ENCODE measurements at places on chromosomes 5 and 9.

DNA sequence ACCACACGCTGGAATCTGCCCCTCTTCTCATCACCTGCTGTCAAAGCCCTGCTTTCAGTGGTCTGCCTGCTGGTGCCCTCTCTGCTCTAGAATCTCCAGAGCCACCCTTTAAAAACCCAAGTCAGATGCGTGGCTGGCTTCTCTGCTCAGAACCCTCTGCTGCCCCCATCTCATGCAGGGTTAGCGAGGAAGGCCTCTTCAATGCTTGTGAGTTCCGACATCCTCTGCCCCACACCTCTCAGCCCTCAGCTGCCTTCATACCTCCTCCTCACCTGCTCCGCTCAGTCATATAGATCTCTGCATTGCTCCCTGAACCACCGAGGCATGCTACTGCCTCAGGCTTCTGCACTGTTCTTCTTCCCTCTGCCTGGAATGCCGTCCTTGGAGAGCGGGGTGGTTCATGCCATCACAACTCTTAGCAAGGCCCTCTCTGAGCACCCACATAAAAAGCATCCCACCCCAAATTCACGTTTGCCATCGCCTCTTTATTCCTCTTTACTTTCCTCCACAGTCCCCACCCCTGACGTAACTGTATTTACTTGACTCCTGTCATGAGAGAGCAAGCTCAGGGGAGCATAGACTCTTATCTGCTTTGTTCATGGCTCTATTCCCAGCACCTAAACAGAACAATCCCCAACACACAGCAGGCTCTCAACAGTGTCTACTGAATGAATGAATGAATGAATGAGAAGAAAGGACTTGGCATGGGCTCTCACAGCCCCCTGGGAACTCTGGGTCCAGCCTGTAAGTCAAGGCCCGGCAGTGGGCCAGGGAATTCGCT is 10.4 kb downstream of the SHB start:
- no peak for DNase-seq

- DNase-seq = no peak
Measured at GRCh38 chr5:93789173-93790067, 48.0 kb upstream of the POU5F2 start.

DNA sequence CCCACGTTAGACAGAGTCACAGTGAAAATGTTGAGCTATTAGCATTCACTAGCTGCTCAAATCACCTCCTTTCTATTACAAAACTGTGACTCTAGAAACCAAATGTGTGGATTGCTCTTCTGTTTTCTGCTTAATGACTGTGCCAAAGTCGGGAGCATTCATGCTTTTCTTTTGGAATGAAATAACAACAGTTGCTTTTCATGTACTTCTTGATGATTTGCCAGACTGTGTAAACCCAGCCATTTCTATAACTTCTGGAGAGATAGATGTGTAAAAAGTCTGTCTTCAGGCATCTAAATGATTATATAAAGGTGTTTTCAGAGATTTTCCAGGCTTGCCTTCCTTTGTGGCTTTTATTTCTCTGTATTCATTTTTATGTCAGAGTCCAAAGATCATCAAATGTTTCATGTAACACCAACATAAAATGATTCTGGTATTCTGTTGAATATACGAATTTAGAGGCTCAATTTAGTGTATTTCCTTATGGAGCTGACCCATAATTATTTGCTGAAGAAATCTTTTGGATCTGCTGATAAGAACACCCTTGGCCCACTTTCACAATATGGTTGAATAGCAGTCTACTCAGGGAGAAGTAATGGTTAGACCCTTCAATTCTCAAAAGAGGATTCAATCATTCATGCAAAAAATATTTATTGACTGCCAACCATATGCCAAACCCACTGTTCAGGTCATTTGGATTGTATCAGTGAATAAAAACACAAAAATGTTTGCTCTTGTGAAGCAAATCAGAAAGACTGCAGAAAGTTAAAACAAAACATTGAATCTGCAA is 581.2 kb downstream of the CDH18 start:
- no peak for DNase-seq

DNA sequence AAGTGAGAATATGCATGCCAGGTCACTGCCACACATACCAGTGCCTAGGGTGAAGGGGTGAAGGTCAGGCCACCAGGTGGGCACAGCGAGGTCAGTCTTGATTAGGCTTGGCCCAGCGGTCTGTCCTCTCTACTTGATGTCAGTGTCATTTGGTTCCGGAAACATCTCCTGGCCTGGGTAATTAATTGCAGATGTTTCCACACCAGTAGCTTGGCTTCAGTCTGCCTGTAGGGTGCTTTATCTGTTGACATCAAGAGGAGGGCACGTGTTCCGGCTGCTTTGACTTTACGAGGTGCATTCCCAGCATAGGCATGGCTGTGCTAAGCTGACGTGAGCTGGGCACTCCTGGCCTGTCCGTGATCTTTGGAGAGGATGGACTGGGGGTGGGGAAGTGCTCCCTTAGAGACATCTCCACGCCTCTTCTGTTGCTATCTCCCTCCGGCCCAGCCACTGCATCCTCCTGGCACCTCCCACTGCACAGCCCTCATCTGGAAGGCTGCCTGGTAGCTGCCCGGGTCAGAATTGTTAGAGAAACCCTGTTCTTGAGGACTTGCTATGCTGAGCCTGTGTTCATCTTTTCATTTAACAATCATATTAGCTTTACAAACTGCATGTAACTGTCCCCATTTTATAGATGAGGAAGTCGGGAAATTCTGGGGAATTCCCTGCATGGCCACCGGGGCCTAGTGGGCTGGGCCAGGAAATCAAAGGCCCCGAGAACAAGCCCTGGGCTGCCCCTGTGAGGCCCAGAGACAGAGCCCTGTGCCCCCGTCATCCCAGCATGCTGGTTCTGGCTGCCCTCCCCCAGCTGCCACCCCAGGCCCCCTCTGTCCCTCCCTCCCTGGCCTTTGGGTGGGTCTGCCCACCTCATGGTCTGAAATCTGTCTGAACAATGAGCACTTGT is 29.1 kb downstream of the JADE2 start:
- DNase-seq = no peak

- DNase-seq = no peak
Measured at GRCh38 chr5:75701856-75702255, 15.4 kb downstream of the POC5 start.

DNA sequence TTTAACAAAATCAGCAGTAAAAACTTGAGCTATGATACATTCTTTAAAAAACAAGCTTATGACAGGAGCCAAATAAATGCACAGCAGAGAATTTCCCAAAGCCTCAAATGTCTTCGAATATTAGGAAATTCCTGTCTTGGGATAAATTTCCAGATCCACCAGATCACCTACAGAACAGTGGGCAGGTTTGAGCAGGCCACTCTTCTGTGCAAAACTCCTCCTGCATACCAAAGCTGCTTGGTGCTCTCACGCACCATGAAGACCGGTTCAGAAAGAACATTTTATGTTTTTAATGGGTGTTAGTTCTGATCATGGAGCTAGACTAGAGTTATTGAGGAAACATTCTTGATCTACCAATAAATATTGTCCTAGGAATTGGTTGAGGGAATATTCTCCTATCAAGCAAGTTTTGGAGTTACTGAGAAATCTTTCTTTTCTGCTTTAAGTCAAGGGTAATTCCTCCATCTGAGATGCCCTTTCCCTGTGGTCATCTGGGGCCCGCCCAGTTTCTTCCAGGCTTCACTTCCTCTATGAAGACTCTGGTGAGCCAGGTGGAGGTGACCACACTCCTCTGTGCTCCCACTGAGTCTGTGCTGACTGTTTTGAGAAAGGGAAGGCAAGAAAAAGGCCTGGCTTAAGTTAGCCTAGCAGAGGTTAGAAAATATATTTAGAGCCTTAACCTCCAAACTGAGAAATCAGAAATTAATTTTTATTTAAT is 17.9 kb downstream of the TNFSF15 start:
- DNase-seq = no peak

GRCh38 chr9:16656432-16657169 is 213.9 kb downstream of the BNC2 start:
- DNase-seq = no peak

DNA sequence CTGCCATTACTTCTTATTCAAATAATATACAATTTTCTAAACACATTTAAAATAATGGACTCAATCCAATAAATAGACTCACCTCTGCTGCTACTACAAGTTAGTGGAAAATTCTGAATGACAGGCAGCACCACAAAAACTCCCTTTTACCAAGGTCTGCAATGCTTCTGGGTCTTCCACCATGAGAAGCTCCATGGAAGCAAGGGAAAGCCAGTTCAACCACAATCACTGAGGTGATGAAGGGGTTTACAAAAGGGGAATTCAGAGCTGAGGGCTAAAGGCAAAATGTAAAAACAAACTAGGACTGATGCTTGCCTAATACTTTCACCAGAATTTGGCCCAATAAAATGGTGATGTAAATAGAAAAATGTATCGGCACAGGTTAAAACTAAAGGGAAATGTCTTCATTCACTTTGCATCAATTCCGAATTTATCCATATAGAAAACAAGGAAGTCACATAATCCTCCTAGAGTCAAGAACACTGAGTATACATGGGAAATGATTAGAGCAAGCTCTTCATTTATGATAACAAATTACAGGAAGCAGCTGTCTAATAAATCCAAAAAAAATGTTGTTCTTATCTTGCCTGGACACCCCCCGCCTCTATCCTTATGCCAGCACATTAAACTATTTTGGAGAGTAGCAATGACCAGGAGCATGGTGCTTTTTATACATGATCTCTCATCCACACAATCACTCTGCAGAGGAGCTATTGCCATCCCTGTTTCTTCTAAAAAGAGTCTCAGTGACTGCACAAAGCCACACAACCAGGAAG is 66.3 kb upstream of the NFIB start:
- no peak for DNase-seq

DNA sequence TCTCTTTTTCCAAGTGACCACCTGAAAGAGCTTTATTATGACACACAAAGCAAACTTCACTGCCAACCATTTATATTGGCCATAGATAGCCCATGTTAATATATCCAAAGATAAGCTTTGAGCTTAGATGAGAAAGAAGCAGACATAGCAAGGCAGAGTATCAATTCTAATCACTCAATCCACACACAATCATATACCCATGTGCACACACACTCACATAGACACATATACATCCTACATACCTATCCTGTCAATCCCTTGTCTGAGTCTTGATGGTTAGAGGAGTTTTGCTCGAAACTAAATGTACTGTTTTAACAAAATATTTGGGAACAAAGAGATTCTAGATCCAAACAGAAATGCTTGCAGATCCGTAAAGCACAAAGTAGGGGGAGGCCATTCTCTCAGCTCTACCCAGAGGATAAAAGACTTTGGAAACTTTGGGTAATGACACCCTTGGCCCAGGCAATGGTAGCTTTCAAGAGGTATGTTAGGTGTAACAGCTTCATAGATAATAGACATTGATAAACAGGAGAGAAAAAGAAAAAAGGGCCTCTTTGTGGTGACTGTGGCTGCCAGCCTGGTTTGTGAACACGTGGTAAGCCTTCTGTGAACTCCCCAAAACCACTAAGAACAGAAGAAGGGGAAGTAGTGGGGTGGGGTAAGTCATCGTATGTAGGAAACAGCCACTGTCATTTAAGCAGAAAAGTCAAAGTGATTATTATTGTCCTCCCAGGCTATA is 121.6 kb downstream of the TLR4 start:
- peak; percentile 81 for DNase-seq

GRCh38 chr5:137022725-137023124 is 476.4 kb downstream of the SPOCK1 start:
- DNase-seq = no peak

GRCh38 chr9:81119591-81119990 is 569.8 kb downstream of the TLE1 start:
- DNase-seq = no peak

DNA sequence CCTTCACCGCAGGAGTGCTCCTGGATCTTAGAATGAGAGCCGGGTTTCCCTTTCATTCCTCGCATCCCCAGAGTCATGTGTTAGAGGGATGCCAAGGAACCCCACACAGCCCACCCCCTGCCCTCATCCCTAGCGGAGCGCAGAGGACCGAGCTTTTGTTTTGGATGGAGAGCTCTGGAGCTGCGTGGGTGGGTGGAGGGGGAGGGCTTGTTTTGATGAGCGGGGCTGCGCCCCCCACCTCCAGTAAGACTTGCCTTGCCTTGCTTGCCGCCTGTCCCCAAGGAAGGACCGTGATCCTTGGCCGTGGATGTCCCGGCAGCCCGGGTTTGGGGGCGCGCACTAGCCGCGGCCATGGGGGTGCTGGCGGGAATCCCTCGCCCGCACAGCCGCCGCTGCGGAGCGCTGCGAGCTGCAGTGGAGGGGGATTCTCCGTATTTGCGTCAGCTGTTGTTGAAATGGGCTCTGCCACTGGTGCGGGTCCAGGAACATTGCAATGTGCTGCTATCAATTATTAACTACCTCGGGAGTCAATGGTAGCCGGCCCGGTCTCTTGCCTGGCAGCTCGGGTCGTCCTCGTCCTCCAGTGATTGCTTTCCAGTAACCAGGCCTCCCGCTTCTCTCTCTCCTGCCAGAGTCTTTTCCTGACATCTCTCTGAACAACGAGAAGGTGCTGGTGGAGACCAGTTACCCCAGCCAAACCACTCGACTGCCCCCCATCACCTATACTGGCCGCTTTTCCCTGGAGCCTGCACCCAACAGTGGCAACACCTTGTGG is 1.0 kb downstream of the EGR1 start:
- DNase-seq = no peak

- no peak for DNase-seq
Measured at GRCh38 chr5:88480801-88481499, 212.3 kb upstream of the TMEM161B start.

- no peak for DNase-seq
Measured at GRCh38 chr5:125198270-125198974, 452.0 kb upstream of the ZNF608 start.

DNA sequence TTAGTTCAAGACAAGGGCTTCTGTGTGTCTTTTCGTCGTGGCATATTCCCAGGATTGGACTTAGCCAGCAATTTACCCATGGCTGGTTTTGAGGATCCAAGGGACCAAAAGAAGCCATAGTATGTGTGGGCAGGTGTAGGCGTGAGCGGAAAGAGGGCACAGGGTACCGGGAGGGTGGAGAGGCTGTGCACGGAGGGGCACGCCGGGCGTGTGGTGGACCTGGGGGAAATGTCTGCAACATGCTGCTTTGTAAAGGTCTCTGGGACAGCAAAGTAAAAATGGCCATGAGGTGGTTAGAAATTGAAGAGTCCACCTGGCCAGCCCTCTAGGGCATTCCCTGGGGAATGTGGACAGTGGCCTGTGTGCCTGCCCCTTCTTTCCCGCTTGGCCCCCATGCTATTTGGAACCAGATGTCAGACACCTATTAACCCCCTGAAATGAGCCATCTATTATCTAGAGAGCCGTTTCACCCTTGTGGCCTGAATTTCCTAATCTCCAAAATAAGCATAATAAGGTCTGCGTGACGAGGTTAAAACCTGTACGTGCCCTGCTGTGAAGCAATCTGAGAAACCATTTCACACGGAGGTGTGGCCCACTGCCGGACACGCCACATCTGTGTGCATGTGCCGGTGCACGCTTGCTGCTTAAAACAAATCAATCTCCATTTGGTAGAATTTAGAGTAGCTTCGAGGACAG is 5.1 kb downstream of the FLT4 start:
- no peak for DNase-seq

- DNase-seq = no peak
Measured at GRCh38 chr9:37966412-37967013, 62.6 kb upstream of the SLC25A51 start.

GRCh38 chr5:72518001-72518683 is 10.9 kb upstream of the ZNF366 start:
- DNase-seq = peak; percentile 83
